ENCODE measurements at places on chromosomes 7 and 10.

DNA sequence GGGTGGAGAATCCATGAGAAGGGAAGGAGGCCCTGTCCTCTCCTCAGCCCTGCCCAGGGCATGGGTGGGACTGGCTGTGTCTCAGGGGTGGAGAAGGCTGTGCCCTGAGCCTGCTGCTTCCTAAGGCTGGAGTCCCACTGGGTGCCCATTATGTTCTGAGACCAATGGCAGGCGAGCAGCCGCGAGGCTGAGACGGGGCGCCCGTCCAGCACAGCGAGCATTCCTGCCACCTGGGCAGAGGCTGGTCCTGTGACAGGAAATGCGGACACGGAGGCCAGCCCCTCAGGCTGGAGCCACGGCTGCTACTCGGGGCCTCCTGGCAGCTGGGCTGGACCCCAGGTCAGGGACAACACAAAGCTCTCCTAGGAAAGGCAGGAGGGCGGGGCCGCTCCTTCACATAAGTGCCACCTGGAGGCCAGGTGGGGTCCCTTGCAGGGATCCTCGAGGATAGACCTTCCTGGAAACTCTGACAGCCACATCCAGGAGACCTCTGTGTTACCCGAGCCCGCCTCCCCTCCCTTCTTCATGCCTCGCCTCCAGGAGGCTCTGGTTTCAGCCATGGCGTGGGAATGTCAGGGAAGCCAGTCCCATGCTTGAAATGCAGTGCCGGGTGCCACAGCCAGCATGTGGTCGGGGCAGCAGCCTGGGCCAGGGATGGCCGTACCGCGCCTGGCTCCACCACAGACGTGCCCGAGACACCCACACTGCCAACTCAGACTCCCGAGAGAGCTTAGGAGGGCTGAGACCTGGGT is 173.9 kb downstream of the USP6NL start:
- DNase-seq, result no peak

DNA sequence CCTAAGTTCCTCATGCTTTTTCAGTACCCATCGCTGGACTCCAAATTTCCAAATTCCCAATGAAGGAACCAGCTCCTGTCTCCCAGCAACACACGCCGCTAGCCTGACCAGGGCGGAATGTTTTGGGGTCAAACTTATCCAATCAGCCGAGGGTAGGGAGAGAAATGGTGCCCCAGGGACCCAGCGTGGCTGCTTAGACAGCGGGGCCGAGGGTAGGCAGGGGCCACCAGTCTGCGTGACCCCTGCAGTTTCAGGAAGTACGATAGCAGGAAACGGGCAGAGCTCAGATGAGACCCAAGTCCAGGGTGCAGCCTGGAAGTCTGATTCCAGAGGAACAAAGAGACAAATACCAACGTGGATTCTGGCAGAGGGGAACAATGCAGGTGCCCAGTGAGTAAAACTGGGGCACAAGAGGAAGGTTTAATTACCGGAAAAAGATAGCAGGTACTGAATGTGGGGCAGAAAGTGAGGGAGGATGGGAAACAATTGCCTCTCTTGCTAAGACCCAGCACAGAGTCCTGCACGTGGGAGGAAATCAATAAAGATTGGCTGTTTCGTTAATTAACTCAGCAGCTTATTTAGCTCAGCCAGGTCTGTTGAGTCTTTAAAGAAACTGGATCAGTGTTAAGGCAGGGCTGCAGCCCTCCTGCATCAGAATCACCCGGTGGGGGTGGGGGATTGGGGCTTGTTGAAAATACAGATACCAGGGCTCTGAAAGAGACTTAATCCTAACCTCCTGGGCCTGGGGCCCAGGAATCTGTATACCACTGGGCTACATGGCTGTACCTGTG is 50.4 kb upstream of the NFE2L3 start:
- DNase-seq, result no peak

DNA sequence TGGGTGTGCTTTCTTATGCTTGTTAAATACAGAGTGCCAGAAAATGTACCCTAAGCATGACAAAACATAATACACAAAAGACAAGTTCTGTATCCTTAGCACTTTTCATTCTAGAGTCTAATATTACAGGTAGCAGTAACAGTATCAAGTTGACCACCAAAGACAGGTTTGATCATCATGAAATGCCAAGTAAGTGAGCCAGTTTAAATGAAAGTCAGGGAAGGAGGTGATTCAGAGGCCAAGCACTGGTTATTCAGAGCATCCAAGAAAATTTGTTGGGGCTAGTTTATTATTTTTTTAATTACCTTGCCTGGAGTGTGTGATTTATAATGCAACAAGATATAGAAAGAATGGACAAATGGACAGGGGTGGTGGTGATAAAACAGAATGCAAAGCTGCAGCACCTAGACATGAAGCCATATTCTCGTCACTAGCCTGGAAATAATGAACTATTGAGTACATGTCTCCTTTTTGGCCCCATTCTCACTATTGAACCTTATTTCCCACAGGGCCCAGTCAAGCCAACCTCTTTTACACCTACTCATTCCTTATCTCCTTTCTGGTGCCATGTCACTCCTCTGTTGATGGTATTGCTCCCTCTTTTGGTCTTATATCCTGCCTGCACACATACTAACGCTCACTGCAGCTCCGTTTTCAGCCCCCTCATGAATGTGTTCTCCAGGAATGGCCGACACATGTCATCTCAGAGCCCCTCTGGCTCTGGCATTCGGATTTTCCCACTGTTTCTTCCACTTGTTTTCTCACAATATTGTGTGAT is 78.6 kb upstream of the GLCCI1 start:
- no peak for DNase-seq

GRCh38 chr10:99539820-99540219 is 7.1 kb downstream of the NKX2-3 start:
- DNase-seq, result no peak

DNA sequence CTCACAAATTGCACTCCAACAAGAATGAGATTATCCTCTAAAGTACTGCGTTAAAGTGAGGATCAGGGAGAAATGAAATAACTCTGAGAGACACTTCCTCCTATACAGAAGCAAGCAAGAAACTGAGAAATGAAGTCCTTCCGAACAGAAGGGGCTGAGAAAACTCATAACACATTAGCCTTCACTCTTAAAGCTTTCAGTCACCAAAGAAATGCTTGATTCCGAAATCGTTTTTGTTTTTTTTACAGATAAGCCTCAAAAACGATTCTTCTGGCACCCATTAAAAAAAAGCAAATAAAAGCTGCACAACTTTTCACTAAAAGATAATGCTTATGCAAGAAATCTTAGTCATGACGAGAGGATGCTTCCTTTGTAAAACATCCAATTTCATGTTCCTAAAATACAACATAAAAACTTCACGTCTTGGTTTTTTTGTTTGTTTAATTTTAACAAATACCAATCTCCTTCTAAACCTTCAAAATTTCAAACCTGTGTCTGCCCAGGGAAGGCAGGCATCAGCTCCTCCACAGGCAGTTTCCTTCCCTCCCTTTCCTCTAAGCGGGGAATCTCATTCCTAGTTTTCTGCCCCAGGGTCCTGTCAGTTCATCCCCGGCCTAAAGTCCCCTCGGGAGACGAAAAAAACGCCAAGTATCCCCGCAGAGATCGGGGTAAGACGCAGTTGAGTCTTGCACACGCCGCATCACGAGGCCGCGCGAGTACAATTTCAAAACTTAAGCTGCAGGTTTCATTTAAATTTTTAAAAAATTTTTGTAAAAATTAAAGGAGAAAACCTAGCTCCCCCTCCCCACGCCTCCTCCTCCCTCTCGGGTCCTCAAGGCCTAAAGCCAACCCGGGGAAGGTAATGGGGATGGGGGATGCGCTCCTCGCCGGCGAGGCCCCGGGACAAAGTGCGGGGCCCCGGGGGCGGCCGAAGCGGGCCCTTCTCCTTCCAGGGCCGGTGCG is 1.1 kb downstream of the BAZ1B start:
- DNase-seq, result peak; percentile 38
